ENCODE measurements at places on chromosomes 5 and 9.

- no peak for DNase-seq
Observed at GRCh38 chr5:123947797-123948196, 435.8 kb downstream of the CSNK1G3 start.

- no peak for DNase-seq
Observed at GRCh38 chr5:52065182-52065581, 681.9 kb downstream of the ISL1 start.

- DNase-seq, result no peak
Observed at GRCh38 chr9:22447618-22448305, 1.1 kb downstream of the DMRTA1 start.

DNA sequence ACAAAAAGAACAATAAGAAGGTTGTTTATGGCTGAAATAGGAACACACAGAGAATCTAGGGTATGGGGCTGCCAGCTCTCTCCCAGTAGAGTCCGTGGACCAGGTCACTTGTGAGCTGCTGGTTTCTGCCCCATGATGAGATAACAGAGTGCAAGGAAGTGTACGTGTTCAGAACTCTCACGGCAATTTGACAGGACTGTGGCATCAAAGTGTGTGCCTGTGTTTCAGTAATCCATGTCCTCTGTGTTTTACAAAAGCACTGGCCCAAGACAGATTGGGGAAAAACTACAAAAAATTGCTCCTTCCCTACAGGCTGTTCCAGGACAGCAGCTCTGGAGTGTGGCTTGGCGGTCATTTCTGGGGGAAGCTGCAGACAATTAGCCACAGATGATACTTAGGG, 184.6 kb downstream of the AUH start:
- DNase-seq, result no peak

Data from EH (cell line).